ENCODE measurements at places on chromosomes 2 and 18.

DNA sequence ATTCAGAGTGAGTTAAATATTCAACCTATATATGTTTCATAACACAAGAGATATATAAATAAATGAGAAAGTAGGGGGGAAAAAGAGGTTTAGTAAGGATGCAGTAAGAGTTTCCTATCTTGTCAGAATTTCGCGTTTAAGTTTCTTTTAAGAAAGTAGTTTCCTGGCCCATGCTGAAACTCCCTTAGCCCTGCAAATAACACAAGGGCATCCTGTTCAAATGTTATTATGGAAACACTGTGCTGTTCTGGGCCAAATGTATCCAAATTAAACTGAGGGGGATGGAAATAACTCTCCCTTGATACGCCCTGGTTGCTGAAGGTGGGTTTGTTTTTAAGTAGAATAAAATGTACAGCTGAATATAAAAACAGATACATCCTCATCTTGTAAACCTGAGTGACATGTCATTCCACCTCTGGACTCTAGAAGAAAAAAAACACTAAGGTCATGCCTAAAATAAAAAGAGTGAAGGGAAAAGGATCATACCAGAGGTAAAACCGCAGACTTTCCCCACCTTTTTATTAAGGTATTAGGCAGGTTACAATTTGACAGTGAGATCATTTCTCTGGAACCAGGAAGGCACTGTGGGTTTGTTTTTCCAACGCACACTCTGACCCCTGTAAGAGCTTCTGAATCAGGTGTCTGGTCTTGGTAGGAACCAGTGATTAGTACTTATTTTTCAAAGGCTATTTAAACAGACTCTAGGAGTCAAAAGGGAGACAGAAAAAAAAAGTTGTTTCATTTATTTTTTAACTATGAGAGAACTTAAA is 16.7 kb downstream of the BCL2 start:
- DNase-seq, result peak; percentile 17

- DNase-seq, result no peak
Measured at GRCh38 chr2:39479696-39480095, 42.6 kb upstream of the MAP4K3 start.

DNA sequence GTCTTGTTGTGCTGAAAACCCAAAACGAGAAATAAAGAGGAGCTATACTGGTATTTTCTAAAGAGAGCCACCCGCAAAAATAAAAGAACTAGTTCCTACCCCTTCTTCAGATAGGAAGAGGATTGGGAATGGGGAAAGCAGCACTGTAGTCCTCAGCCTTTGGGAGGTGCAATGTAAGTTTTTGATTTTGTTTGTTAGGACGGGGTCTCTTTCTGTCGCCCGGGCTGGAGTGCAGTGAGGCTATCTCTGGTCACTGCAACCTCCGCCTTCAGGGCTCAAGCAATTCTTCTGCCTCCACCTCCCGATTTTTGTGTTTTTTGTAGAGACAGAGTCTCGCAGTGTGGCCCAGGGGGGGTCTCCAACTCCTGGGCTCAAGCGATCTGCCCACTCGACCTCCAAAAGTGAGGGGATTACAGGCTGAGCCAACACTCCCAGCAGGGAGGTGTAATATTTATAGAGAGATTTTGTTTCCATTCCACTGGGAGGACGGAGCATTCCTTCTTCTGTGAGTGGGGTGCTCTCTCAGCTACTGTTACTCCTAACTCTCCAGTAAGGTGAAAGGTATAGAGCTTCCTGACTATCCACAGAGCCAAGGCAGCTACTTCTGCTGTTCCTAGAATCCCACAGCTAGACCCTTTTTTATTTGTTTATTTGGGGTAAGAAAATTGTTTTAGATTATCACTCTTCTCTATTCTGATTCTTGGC is 13.1 kb upstream of the GULP1 start:
- no peak for DNase-seq

DNA sequence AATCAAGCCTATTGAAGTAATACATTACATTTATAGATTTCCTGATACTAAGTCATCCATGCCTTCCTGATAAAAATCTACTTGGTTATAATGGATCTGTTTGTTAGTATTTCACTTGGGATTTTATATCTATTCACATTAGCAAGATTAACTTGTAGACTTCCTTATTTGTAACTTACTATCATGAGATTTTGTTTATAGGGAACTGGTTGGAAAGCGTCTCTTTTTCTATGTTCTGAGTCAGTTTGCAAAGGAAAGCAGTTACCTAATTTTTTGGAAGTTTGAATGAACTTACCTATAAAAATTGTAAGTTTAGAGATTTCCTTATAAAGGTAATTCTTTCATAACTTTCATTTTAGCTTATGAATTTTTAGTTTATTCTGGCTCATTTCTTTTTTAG is 141.4 kb downstream of the SMAD7 start:
- no peak for DNase-seq

- no peak for DNase-seq
Measured at GRCh38 chr2:7997279-7997678, 684.6 kb upstream of the ID2 start.

DNA sequence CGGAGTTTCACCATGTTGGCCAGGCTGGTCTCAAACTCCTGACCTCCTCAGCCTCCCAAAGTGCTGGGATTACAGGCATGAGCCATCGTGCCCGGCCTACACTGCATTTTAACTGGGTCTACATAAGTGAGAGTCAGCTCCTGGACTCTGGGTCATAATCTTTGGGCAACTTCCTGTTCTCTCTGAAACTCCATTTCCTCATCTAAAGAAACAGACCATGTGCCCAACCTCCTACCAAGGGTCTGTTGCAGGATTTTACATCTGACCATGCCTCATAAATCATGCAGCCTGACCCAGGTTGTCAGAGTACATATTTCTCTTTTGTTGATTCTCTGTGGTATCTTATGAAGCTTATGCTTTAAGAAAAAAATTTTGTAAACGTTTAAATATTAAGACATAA is 280.4 kb downstream of the ALPK2 start:
- no peak for DNase-seq

DNA sequence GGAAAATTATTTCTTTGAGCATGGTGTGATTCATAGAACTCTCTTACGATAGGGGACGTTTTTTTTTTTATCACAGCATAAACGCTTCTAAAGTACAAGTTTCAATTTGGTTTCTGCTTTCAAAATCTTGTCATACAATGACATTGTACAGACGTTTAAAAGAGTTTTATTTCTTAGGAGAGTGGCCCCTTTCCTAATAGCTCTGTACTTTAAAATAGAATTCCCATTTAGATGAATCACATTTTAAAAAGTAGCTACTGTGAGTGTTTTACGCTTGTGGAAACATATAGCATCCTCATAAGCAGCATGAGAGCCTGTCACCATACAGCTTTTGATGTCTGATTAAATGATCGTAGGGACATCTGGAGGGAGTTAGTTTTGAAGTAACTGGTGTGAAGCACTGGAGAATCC is 510.9 kb downstream of the PARD3B start:
- DNase-seq, result no peak

GRCh38 chr18:3649633-3650426 is 199.9 kb downstream of the TGIF1 start:
- DNase-seq, result no peak

- DNase-seq, result no peak
Measured at GRCh38 chr18:13381944-13382365, 163.4 kb downstream of the LDLRAD4 start.

DNA sequence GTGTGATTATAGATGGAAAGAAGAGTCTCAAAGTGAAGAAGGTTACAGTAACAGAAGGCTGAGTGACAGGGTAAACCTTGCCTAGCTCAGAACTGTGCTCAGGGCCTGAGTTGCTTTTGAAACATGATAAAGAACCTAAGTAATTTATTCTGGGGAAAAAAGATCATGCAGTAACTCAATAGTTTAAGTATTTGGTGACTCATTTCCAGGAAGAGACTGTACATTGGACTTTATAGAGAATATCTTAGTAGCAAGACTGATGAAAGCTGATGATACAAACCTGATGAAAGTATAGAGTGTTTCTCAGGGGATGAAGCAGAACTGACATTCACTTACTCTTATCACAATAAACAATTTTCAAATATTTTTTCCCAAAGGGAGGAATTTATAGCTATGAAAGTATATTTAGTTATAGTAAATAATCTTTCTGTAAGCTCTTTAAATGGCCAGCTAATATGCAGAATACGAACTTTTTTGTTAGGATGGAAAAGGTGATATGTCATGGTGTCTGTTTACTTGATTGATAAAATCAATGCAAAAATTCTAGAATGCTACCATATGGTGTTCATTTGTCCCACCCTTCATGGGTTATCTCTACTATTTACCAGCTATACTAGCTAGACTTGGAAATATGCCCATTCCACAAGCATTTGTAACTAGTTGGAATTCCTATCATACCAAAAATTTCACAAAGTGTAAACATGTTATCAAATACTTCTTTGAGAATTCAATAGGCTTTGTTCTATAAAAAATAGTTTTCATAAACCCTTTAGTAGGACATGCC is 1265.5 kb upstream of the ACVR2A start:
- DNase-seq, result no peak

GRCh38 chr2:176130147-176130956 is 847 bp downstream of the HOXD8 start:
- DNase-seq, result no peak

- no peak for DNase-seq
Measured at GRCh38 chr2:203280428-203281064, 41.7 kb downstream of the CYP20A1 start.

DNA sequence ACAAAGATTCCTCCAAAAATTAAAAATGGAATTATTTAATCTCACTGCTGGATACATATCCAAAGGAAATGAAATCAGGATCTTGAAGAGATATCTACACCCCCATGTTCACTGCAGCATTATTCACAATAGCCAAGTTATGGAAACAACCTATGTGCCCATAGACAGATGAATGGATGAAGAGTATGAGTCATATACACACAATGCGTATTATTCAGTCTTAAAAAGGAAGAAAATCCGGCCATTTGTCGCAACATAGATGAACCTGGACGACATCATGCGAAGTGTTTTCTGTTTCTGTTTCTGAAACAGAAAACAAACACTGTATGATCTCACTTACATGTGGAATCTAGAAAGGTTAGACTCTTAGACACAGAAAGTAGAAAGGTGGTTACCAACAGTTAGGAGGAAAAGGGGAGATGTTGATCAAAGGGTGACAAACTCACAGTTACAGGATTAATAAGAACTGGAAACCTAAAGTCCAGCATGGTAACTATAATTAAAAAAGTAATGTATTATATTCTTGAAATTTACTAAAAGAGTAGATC is 87.8 kb upstream of the ERBB4 start:
- DNase-seq, result no peak

- no peak for DNase-seq
Measured at GRCh38 chr2:40606862-40607261, 155.0 kb upstream of the SLC8A1 start.

- DNase-seq, result no peak
Measured at GRCh38 chr2:31688282-31688681, 107.5 kb upstream of the SRD5A2 start.

- no peak for DNase-seq
Measured at GRCh38 chr2:163953390-163953907, 217.6 kb upstream of the FIGN start.

DNA sequence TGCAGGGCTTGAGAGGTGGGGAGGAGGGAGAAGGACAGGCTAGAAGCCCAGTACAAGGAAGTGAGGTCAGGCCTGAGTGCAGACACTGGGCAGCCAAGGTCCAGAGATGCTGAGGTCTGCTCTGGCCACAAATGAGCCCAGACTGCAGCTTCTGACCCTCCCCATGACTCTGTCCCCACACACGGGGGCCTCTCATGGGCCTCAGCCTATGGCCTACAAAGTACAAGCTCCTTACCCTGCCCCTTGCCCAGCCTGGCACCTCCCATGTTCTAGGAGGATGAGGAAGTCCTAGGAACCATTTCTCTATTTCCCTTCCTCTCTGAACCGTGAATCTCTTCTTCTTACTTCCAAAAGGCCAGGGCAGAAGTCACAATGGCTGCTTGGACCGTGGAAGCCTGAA is 193.8 kb downstream of the ANKRD30B start:
- DNase-seq, result no peak

DNA sequence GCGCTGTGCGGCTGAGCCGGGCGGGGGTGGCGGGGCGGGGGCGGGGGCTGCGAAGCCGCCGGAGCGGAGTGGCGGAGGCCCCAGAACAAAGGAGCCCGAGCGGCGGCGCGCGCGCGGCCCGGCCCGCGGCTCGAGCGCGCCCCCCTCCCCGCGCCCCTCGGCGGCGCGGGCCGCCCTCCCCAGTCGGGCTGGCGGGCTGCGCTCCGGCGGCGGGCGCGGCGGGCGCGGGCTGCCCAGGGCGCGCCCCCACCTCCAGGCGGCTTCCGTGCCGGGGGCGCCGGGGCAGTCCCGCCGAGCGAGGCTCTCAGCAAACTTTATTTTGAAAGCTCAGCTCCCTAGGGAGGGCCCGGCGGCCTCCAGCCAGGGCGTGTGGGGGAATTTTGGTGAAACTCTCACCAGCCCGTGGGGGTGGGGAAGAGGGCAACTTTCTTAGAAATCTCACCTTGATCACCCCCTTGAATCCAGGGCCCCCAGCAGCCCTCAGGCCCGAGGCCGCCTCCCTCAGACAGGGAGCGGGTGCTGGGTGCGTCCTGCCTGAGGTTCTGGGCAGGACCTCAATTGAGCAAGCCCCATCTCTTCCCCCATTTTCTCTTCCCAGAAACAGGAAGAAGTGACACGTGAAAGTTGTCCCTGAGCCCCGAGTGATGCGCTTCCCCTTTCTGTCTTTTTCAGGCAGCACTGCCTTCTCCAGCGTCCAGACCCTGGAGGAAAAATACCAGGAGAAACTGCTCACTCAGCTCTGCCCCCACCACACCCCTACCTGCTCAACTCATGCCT is 786 bp downstream of the TET3 start:
- DNase-seq, result peak; percentile 53

DNA sequence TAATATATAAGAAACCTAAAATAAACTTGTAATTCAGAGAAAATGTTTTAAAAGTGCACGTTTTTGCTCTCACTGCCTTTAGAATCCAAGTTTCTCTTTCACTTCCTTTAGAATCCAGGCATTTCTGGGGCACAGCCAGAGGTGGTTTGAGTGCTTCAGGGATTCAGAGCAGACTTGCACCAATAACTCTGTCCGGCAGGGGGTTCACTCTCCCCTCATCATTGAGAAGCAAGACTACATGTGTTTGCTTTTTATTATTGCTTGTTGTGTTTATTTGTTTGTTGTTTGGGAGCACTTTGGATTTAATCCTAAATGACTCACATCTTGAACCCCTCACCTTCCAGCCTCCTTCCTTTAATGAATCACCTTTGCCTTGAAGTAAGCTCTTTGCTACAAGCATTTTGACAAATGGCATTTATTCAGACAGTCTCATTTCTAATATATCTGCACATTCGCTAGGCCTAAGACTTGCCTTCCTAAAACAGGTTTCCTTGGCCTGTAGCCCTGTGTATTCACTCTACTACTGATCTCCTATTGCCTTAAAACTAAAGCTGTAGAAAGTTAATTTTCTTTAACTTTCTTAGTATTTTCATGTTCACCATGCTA is 233.5 kb upstream of the ATP5MC3 start:
- peak; percentile 38 for DNase-seq

GRCh38 chr2:159249990-159250715 is 36.4 kb downstream of the WDSUB1 start:
- DNase-seq, result no peak

GRCh38 chr2:229043681-229044080 is 227.4 kb downstream of the PID1 start:
- DNase-seq, result no peak
